Myocyte (in vitro differentiated cells): ENCODE measurements at places on chromosomes 6 and 20. TPM values are rescaled to one million over a fixed set of nuclear protein-coding genes. Genes with fewer than 3 reads are reported as not detected.
A peak's percentile ranks its signal among the peaks of the same experiment; 100 is the strongest.

DNA sequence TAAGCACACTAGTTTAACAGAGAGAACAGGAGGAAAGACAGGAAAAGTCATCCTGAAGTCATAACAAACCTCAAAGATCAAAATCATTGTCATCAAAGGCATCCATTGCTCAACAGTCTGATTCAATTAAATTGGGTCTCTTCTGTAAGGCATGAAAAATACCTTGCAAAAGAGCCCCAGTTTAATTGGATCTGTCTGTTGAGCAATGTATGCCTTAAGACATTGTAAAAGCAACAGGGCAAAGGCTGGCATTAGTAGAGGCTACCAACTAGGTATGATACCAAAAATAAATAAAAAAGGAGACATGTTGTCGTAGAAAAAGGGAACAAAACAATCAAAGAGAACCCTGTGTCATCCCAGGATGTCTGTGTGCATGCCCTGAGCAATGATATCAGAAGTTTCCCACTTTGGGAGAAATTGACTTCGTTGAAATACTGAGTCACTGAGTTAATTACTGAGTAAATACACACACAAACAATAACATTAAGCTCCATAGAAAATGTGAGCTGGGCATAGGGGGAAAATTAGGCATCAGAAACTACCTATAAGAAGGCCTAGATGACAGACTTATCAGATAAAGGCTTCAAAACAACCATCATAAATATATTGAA, 1013.8 kb upstream of the CITED2 start:
- DNase-seq = no peak

DNA sequence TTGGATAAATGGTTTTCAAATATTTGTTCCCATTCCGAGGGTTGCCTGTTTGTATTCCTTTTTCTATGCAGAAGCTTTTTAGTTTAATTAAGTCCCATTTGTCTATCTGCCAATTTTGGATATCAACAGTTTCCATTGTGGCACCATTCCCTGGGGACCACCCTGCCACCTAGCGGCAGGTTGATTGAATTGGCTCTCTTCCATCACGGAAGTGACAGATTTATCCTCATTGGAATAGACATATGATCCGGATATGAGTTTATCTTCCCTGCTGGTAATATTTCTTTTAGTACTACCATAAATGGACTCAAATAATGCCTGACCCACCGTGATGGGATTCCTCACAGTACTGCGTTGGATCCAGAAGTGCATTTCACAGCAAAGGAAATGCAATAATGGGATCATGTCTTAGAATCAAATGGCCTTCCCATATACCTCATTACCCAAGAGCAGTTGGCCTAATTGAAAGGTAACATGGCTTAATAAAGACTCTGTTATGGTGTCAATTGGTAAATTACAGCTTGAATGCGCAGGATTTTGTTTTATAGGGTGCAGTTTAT, 327.0 kb downstream of the BMP2 start:
- no peak for DNase-seq

Gene CLPSL1
- not detected in 2 replicates for total RNA-seq

GRCh38 chr6:170205534-170206316, 85.2 kb downstream of the DLL1 start:
- no peak for DNase-seq

GRCh38 chr6:78400076-78400475, 467.3 kb upstream of the IRAK1BP1 start:
- DNase-seq = no peak

GRCh38 chr6:113500221-113500620, 356.9 kb upstream of the MARCKS start:
- no peak for DNase-seq

Gene F13A1
- 757 and 1,086 TPM in 2 replicates for total RNA-seq

DNA sequence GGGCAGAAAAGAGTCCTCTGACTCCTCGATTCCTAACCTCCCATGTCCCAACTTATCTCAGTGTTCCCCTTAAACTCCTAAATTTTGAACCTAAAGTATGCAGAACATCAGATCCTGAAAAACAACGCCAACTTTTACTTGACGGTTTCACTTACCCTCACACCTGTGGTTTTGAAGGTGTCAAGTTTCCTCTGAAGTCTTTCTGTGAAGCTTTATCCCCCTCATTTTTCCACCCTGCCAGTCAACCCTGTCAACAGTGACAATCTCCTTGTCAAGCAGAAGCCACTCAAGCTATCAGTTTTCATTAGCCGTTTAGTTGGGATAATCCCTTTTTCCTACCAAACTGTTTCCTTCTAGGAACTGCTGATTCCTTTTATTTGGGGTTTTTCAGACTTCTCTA, 245.4 kb upstream of the PREP start:
- DNase-seq = no peak

- DNase-seq = peak; percentile 45
Observed at GRCh38 chr6:109490713-109491112, 7.7 kb upstream of the ZBTB24 start.

DNA sequence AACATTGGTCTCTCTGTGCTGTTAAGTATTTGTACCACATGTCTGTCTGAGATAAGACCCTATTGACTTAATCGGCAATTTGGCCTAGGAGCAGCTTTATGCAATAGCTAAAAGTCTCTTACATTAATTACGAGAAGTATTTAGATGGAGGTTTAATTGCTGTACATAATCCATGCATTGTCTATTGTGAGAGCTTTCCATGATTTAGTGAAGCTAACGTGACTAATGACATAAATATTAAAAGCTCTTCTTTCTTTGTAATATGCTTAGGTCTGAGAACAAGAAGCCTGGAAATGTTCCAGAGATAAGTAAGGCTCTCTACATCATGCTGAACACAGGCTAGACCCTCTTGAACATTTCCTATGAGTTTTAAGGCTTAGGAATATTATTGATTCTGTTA, 32.7 kb upstream of the FAM83B start:
- no peak for DNase-seq

Gene CRISP3
- not detected in 2 replicates for total RNA-seq

DNA sequence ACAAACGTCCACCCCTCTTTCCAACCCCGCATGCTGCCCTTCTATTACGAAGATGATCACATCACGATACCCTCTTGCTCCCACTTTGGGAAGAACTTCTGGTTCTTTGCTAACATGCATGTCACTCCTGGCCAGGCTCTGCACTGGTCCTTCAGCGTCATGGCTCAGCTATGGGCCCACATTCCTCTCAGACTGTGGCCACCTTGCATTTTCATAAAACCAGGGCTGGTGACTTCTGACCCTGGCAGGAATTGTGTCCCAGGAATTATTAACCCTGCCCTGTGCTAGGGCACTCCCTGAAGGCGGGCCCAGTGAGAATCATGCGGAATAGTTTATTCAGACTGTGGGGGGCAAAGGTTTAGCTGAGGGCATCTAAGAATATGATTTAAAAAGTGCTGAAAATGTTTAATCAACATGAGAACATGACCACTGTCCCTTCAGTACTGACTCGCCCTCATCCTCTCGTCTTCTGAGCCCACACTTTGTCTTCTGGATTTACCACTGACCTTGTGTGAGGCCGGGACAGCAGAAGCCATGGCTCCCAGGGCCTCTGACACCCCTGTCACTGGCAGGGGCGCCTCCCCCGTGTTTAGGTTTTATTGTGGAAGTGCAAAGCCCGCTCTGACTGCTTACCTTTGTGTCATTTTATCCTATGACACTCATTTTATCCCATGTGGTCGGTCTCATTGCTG, 38.1 kb upstream of the THBS2 start:
- no peak for DNase-seq

Gene ENPP1
- 8.3 and 10.1 TPM in 2 replicates for total RNA-seq

- no peak for DNase-seq
Observed at GRCh38 chr6:33631971-33632557, 10.9 kb downstream of the ITPR3 start.

Gene LST1
- not detected in 2 replicates for total RNA-seq

Gene SLC17A3
- not detected in 2 replicates for total RNA-seq

DNA sequence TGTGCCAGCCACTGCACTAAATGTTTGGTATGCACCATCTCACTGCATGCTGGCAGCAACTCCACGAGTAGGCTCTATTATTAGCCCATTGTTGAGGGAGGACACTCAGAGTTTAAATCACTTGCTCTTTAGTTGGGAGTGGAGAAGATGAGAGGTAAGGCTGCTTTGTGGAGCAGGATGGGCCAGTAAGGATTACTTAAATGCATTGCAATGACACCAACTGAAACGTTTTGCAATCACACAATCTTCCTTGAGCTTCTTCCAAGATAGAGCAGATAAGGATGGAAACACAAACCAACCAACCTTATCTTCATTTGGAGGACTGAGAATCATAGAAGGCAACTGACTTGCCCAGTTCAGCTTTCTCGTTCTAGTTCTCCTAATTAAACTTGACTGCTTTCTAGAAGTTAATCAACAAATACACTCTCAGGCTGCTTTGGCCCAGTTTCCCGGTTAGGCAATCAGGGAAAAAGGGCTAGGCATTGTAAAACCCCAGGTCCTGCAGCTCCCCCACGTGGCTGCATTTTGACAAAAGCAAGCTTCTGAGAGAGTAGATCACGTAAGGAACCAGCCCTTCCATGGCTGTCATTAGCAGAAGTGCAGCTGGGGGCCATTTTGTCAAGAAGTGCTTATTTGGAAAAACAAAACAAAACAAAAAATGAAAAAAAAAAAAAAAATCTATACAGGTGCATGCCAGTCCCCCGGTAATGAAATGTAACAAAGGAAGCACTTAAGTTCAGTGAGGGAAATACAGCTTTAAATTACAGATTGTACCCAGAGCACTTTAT, 130.6 kb downstream of the BCAS1 start:
- DNase-seq = peak; percentile 97

DNA sequence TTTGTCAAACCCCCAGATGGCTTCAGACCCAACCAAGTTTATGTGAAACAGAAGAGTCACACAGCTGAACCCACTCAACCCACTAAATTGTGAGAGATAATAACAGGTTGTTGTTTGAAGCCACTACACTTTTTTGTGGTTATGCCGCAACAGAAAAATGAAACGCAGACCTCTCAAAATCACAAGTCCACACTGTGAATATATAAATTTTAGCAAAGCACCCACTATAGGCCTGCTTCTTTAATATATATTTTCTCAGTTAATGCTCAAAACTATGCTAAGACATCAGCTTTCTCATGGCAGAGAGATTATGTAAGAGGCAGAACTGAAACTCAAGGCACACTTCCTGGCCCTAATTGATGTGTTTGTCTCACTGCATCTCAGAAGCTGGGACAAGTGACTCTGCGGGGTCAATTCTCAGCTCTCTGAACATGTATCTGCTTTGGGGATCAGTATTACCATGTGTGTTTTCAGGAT, 27.7 kb downstream of the MAP3K5 start:
- no peak for DNase-seq

- DNase-seq = no peak
Observed at GRCh38 chr20:35583636-35584560, 31.7 kb upstream of the SPAG4 start.

DNA sequence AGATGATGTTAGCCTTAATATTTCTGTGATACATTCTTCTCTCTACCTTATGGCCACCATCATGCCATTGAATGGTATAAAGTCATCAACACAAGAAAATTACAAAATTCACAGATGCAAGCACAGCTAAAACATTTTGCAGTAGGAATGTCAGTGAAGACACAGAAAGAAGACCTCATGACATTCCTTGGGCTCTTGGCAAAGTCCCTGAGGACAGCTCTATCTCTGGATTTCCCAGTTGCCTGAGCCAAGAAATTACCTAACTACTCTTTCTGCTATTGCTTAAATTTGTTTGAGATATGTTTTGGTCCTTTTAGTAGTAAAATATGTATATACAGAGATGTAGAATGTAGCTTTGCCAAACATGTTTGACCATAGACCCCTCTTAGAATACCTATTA, 201.0 kb upstream of the STXBP5 start:
- DNase-seq = no peak

- DNase-seq = no peak
Observed at GRCh38 chr20:35823937-35824336, 52.1 kb downstream of the PHF20 start.

- peak; percentile 61 for DNase-seq
Observed at GRCh38 chr6:39791850-39792539, at the start of gene DAAM2. DAAM2 (plus strand) TSS chr6:39792376; CDS start chr6:39856303, 63,927 bp downstream.

- DNase-seq = no peak
Observed at GRCh38 chr6:44806656-44807055, 419.1 kb downstream of the CDC5L start.

Gene MUCL3
- not detected in 2 replicates for total RNA-seq

DNA sequence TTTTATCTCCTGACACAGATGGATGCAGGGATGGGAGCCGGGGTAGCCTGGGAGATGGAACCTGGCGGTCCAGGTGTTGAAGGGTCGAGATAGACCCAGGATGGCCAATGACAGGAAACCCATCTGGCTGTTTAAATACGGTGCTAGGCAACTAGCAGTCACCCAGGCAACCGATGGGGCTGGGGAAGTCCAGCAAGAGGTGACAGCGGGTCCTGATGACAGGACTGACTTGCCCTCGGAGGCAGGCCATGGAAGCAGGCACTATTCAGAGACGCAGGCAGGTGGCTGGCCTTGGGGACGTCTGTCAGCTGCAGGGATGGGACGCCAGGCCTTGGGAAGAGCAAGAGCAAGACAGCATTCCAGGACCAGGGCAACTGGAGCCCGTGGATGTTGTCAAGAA, 135.4 kb upstream of the RALGAPA2 start:
- no peak for DNase-seq

- DNase-seq = no peak
Observed at GRCh38 chr6:39753725-39754045, 28.5 kb upstream of the KIF6 start.

- no peak for DNase-seq
Observed at GRCh38 chr6:163324326-163324687, 90.2 kb upstream of the QKI start.

DNA sequence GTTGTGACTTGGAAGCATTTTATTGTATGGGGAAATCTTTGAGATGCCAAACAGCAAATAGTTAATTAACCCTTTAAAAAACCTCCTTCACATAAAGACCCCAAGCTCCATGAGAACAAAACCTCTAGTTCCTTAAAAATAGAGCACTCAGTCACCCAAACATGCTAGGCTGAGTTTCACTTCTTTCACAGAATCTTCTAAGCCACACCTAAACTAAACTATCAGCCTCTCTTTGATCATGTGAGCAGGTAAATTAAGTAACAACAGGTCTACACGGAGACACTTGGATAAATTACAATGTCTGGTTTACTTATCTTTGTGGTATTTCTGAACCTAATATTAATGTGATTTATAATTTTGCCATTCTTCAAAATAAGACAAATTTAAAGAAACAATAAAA, 205.2 kb upstream of the MARCKS start:
- DNase-seq = no peak

Gene DAAM2
- 20.1 and 25.0 TPM in 2 replicates for total RNA-seq
